ENCODE measurements at places on chromosomes 7 and 10. TPM values are rescaled to one million over a fixed set of nuclear protein-coding genes. Genes with fewer than 3 reads are reported as not detected.

GRCh38 chr10:11424456-11425295, 186.8 kb downstream of the USP6NL start:
- H3K27ac ChIP-seq: no peak overlapping the region
- H3K36me3 ChIP-seq: peaks cover 6% of the 10 kb centered on the region
- H3K4me3 ChIP-seq: no peak overlapping the region
- no peak for DNase-seq

DNA sequence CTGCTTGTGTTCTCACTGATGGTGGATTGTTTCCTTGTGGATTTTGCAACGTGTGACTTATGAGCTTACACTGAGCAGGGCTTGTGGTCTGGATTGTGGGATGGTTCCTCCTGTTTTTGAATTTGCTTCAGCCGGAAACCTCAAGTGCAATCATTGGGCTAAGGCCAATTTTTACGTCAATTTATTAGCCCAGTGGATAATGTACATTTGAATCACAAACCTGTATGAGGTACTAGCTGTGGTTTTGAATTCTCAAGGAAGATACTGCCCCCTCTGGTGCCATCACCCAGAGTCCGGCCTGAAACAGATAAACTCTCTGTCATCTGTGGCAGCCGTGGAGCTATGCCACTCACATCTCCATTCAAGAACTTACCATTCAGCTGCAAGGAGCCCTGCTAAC, 7.3 kb upstream of the ZNF777 start:
- H3K36me3 ChIP-seq: peaks cover 15% of the 10 kb centered on the region
- no peaks in the 10 kb centered on the region for H3K4me1 ChIP-seq
- no peak for DNase-seq
- peaks cover 9% of the 10 kb centered on the region for H3K27me3 ChIP-seq
- H3K27ac ChIP-seq: no peak overlapping the region
- H3K4me3 ChIP-seq: no peak overlapping the region

The CTBP2 gene
- total RNA-seq: 0.88 TPM

- no peak for DNase-seq
- peaks cover 81% of the 10 kb centered on the region for H3K36me3 ChIP-seq
- peak overlapping the region; percentile 61 for H3K27ac ChIP-seq
- H3K4me1 ChIP-seq: peaks cover 16% of the 10 kb centered on the region
Observed at GRCh38 chr10:26516540-26517101, 78.5 kb downstream of the APBB1IP start.
